ENCODE measurements at places on chromosomes 1 and 21. TPM values are rescaled to one million over a fixed set of nuclear protein-coding genes. Genes with fewer than 3 reads are reported as not detected.

The CENPF gene
- total RNA-seq: 96.3 TPM

- DNase-seq: no peak
Measured at GRCh38 chr1:68232289-68233148, at the start of gene WLS. WLS (minus strand) TSS chr1:68232523; CDS start chr1:68232299, 224 bp downstream.

GRCh38 chr1:192382758-192383157 is 66.0 kb downstream of the RGS21 start:
- DNase-seq: no peak

DNA sequence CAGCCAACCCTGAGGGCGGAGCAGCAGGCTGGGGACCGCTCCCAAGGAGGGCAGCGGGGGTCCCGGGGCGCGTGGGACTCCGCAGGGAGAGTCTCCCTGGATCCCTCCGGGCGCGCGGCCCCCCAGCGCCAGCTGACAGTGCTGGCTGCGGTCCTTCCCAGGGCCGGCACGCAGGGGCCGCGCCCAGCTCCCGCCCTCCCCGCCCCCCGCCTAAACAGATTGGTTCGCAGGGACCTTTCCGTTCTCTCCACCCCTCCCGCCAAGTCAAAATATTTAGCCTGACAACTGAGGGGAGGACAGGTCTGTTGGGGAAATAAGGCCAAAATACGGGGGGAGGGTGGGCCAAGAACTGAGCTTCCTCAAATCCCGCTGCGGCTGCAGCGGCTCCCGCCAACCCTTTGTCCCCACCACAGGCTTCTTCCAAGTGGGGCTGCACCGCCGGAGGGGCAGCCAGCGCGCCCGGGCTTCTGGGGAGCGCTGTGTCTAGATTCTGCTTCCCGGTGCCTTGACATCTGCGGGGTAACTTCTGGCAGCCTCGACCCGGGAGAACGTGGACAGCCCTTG is at the start of gene INSRR:
TSS of gene INSRR (minus strand) at position 159 of the 564 bp plus-strand sequence. CDS start 496 bp downstream, outside the sequence.
- DNase-seq: no peak

The MRPL20 gene
- total RNA-seq: 74.9 TPM

The EFNA1 gene
- 1.00 TPM for total RNA-seq

- DNase-seq: no peak
Measured at GRCh38 chr1:29677028-29678024, 441.0 kb downstream of the PTPRU start.

GRCh38 chr1:8040586-8040985 is 14.5 kb upstream of the ERRFI1 start:
- no peak for DNase-seq

The CRTC2 gene
- 121 TPM for total RNA-seq

- no peak for DNase-seq
Measured at GRCh38 chr1:226181996-226182714, 4.4 kb downstream of the ACBD3 start.

GRCh38 chr1:156627313-156627880 is 8.2 kb downstream of the HAPLN2 start:
- peak; percentile 28 for DNase-seq

GRCh38 chr1:60948486-60948885 is 133.9 kb upstream of the NFIA start:
- no peak for DNase-seq

The OR2L3 gene
- total RNA-seq: not detected

DNA sequence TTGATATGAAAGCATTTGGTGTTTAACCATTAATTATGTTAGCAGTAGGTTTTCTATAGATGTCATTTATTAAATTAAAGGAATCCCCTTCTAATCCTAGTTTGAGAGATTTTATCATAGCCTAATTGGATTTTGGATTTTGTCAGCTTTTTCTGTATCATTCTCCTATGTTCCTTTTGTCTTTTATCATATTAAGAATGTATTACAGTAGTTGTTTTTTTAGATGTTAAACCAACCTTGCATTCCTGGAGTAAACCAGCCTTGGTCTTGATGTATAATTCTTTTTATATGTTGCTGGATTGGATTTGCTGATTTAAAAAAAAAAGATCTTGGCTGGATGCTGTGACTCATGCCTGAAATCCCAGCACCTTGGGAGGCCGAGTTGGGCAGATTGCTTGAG is 5.6 kb downstream of the SETDB1 start:
- no peak for DNase-seq

The ATP1A4 gene
- total RNA-seq: not detected

DNA sequence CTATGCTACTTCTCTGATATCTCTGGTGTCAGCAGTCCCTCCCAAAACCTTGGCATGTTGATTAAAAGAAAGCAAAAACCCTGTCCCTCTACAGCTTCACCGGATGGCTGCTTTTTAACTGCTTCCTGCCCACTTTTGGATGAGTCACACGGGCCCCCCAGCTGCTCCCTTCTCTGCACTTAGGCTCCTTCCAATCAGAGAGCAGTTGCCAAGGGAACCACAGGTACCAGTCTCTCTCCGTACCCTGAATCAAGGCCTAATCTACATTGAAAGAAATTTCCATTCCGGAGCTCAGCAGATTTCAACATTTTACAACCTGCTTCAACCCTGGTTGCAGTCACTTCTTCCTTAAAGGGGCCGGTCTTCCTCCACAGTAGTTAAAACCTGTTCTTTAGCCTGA is 70.6 kb upstream of the GJB5 start:
- peak; percentile 17 for DNase-seq

DNA sequence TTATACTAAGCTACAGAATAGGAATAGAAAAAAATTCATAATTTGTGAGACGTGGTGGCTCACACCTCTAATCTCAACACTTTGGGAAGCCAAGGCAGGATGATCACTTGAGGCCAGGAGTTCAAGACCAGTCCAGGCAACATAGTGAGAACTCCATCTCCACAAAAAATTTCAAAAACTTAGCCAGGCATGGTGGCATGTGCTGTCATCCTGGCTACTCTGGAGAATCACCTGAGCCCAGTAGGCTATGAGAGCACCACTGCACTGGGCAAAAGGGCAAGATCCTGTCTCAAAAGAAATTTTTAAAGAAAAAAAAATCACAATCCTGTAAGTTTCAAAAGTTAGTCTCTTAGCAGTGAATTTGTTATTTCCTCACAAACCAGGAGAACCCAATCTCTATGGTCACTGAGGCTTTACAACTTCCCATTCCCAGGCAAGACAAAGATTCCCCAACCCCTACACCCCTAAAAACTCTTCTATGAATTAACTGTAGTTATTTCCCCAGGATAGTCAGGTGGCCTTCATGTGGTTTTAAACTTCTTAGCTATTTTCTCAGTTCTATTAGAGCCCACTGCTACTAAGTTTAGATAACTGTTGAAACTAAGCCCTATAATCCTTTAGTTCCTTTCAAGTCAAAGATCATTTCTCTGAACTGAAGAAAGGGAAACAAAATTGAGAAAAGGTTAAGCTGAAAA is 74.5 kb downstream of the FOXJ3 start:
- DNase-seq: no peak

- no peak for DNase-seq
Measured at GRCh38 chr1:66315671-66316070, 218.3 kb upstream of the SGIP1 start.

DNA sequence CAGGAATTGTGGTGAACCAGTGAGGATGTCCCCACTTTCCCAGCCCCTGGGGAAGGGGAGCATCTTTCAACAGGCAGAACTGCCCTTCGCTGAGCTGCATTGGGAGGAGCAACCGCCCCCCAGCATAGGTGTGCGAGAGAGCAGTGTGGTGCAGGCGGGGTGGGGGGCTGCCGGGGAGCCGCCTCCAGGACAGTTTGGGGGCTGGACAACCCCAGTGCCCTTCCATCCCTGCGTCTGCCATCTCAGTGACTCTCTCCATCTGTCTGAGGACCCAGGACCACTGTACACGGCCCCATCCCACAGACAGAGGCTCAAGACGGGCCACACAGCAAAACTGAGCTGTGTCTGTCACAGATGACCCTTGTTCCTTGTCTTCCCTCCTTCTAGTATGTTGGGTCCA is 14.2 kb downstream of the PODN start:
- no peak for DNase-seq

DNA sequence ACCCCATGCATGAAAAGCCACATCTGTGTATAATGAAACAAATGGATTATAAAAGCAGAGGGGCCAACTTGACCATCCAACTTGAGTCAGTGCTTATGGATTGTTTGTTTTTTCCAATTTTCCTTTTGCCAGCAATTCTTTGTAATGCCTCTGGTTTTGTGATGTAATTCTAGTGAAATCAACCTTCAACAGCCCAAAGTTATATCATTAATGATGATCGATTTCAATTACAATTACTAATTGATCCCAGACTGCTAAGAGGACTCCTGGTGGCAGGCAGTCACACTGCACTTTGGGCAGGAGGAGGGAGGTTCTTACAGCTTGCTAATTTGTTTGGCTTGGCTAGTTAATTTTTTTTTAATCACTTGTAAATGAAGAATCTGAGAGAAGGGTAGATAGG is 552.3 kb downstream of the NUF2 start:
- no peak for DNase-seq

The MARK1 gene
- total RNA-seq: 0.05 TPM
